RWPE1 (cell line): ENCODE measurements at places on chromosomes 2 and 18.
A peak's percentile ranks its signal among the peaks of the same experiment; 100 is the strongest.

DNA sequence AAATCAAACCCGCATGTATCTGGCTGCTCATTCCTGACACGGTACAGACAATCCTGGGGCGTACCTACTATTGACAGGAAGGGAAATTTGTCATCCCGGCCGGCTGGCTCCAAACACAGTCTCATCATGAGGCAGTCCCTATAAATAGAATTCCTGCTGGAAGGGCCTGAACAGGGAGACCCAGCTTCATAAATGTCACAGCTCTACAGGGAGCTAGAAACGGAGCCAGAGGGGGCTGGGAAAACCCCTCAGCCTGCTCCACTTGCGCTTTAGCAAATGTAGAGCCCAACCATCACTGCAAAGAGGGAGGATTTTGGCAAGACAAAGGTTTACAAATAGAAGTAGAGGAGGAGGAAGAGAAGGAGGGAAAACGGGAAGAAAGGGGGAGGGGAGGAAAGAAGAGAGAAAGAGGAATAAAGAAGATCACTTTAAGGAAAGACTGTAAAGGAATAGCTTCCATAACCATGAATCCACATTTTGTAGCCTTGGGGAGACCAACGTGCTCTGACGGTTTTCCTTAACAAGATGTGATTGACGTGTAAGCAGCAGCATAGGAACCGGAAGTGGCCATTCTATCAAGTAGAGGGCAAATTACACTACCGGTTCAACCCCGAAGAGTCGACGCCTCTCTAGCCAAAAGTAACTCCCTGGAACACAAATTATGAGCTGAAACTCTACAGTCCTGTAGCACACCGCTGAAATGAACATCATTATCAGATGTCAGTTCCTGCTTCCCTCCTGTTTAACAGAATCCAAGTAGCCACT lies 56.8 kb upstream of the TTN start:
- peak; percentile 9 for DNase-seq

- no peak for DNase-seq
Measured at GRCh38 chr2:85291425-85292023, 36.3 kb downstream of the TGOLN2 start.

DNA sequence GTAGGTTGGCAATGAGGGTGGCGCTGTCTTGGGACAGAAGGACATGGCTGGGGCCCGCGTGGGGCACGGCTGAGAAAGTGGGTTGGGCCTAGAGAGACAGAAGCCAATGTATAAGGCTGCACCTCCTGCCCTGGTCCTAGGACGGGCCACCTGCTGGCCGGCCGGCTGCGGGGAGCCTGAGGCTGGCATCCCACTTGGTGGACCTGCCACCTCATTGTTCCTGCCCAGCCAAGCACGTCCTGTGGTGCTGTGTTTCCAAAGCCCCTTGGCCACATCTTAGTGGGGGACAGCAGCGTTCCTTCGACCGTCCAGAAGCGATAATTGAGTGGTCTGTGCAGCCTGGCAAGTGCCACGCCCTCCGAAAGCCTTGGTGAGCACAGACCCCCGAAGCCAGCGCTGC lies 223.9 kb downstream of the LDLRAD4 start:
- DNase-seq: no peak

DNA sequence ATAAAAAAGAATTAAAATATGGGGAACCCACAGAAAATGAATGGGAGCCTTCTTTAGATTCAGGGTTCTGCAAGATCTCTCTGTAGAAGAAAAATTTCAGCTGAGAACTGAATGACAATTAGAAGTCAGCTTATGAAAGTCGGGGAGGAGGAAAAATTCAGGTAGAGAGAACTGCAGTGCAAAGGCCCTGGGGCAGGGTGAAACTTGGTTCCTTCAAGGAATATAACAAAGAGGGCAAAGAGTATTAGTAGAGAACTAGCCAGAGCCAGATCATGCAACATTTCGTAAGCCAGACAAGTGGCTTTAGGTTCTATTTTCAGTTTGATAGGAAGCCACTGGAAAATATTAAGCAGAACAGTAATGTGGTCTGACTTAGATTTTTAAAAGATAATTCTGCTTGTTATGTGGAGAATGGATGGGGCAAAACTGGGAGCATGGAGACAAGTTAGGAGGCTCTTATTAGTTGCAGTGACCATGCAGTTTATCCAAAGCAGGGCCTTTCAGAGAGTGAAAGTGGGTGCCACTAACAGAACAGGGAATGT lies 27.9 kb downstream of the RAB27B start:
- no peak for DNase-seq

DNA sequence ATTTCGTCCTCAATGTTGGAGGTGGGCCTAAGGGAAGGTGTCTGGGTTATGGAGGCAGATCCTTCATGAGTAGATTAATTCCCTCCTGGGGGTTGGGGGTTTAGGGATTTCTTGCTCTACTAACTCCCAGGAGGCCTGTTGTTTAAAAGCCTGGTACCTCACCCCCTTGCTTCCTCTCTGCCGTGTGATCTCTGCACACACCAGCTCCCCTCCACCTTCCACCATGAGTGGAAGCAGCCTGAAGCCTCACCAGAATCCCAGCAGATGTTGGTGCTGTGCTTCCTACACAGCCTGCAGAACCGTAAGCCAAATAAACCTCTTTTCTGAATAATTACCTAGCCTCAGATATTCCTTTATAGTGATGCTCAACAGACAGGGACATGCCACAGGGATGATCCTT lies 141.5 kb downstream of the ZNF516 start:
- no peak for DNase-seq

DNA sequence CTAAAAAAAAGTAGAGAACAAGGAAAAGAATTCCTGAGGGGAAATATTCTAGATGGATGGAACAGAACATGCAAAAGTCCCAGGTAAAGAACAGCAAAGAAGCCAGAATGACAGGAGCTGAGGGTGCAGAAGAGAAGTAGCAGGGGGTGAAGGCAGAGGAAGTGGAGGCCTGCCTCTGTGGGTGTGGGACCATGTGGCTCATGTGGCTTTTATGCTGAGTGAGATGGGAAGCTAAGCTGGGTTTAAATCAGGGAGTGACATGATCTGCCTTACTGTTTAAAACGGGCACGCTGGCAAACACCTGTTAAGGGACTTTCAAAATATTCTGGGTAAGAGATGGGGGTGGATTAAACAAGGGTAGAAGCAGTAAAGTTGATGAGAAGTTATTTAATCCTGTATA lies 40.0 kb downstream of the GKN2 start:
- DNase-seq: no peak

DNA sequence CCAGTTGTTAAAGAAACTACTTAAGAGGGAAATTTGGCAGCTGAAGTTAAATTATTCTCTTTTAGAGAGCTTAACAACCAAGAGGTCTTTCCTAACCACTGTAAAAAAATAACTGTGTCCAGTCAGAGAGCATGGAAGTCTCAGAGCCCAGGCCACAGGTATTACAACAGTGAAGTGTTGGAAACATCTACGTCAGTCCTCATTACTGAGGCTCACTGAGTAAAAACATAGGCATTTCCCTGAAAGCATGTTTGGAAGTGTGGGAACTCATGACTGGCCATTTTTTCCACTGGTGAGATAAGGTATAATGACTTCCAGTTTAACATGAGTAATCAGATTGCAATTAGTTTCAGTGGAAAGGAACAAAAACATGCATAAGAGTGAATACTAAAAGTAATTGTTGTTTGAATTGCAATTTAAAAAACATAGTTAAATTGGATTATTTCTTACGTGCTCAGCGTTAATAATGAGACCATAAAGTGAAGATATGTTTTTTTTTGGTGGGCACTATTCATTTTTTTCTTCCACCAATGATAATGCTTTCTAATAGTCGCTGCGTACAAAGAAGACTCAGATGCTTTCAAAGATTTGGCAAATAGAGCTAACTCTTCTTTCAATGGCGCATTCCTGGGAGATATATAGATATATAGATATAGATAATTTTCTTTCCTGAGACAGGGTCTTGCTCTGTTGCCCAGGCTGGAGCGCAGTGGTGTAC lies 60.8 kb downstream of the EFEMP1 start:
- DNase-seq: peak; percentile 88

- no peak for DNase-seq
Measured at GRCh38 chr2:5657231-5657630, 35.0 kb upstream of the SOX11 start.

- no peak for DNase-seq
Measured at GRCh38 chr18:13051159-13051558, 60.0 kb downstream of the CEP192 start.

DNA sequence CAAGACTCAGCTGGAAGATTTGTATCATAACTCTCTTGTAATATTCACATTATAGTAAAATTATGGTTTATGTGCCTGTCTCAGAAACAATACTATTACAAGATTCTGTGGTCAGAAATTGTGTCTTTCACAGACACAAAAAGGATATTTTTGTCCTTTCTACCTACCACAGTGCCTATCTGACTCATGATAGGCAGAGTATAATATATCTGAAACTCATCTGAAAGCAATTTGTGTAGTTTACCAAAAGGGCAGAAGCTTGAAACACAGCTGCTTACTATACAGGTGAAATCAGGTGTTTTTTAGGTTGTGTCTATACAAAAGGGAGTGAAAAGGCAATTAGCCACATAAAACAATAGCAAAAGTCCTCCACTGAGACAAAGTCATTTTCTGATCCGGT lies 10.9 kb downstream of the TMEM200C start:
- no peak for DNase-seq

GRCh38 chr18:62769216-62769615 lies 53.9 kb downstream of the PHLPP1 start:
- no peak for DNase-seq

- no peak for DNase-seq
Measured at GRCh38 chr2:231123362-231123898, 1.4 kb downstream of the HTR2B start.

- no peak for DNase-seq
Measured at GRCh38 chr2:218963601-218964000, 4.1 kb downstream of the CDK5R2 start.

GRCh38 chr18:75464356-75464755 lies 36.9 kb upstream of the SMIM21 start:
- DNase-seq: no peak

GRCh38 chr2:218437969-218438368 lies 19.0 kb downstream of the VIL1 start:
- no peak for DNase-seq

- DNase-seq: no peak
Measured at GRCh38 chr2:48287976-48288375, 242.0 kb upstream of the STON1 start.

DNA sequence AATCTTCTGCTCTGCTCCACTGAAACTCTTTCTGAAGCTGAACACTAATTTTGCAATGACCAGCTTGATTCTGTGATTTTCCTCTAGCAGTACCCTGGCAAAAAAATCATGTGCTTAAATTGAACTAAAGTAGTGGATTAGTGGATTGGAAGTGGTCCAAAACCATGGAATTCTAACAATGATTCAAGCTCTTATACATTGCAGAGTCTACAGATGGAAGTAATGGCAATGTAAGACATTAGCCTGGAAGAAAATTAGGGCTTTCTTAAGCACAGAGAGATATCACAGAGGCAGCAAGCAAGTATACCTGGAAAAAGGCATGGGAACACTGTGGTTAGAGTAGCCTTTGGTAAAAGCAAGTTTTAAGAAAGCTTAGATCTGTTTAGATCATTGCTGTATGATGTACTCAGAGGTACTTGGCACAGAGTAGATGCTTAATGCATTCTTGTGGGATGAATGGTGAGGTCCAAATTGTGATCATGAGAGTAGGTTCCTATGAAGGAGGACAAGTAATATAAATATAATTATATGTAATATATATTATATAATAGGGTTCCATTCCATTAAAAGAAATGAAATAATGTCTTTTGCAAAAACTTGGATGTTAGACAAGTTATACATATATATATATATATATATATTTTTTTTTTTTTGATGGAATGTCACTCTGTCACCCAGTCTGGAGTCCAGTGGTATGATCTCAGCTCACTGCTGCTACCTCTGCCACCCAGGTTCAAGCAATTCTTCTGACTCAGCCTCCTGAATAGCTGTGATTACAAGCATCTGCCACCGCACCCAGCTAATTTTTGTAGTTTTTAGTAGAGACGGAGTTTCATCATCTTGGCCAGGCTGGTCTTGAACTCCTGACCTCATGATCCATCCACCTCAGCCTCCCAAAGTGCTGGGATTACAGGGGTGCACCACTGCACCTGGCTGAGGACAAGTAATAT lies 172.2 kb upstream of the SCN7A start:
- no peak for DNase-seq

DNA sequence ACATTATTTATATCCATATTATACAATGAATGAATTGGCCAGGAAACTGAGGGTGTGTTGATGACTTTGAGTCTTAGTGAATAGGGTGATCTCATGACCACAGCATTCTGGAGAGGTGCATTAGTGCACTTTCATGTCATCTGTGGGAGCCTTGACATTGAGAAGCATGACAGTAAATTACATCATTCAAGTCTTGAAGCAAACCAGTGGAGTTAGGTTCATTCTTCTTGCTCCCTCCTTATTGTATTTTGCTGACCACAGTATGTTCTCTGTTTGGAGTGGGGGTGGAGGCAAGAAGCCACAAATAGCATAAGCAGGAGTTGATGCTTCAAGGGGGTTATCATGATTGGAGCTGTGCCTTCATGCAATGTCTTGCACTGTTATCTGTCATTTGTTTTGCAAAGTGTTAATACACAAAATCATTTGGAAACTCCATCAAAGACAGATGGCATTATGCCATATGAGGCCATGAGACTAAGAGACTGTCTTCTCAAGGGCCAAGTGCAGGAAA lies 680.2 kb downstream of the NYAP2 start:
- peak; percentile 32 for DNase-seq

DNA sequence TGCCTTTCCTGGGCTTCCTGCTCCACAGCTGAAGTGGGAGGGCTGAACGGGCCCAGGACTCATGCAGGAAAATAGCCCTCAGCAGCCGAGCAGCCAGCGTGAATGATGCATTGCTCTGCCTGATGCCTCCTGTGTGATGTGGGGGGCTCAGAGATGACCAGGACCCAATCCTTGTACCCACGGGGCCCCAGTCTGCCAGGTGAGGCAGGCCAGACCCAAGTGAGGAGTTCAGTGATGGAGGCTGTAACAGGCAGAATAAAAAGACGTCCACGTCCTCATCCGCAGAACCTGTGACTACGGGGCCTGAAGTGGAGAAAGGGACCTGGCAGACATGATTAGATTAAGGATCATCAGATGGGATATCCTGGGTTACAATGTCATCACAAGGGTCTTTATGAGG lies 194.9 kb upstream of the HDAC4 start:
- DNase-seq: no peak

- no peak for DNase-seq
Measured at GRCh38 chr18:57950542-57950941, 93.5 kb upstream of the NEDD4L start.

- peak; percentile 36 for DNase-seq
Measured at GRCh38 chr2:102005989-102006885, 14.5 kb downstream of the IL1R2 start.

GRCh38 chr18:63186520-63187222 lies 132.9 kb downstream of the BCL2 start:
- no peak for DNase-seq

GRCh38 chr2:134144651-134145050 lies 109.2 kb upstream of the MGAT5 start:
- DNase-seq: no peak

DNA sequence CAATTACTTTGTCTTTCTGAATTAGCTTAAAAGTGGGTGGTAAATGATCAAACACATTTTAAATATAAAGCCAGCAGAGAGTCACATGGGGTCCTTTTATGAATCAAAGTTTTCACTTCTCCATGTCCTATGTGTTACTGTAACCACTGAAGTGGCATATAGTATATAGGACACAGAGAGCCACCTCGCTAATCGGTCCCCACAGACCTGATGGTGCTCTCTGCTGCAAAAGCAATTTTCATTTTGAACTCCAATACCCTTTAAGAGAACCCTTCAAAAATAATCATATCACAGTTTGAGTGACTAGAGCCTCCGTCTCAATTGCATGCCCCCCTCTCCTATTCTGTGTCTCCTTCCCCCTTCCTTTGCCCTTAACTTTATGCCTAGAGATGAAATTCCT lies 272.8 kb downstream of the ERBB4 start:
- no peak for DNase-seq
